ENCODE measurements at places on chromosomes 5 and 9. TPM values are rescaled to one million over a fixed set of nuclear protein-coding genes. Genes with fewer than 3 reads are reported as not detected.
A peak's percentile ranks its signal among the peaks of the same experiment; 100 is the strongest.

- DNase-seq = no peak
Measured at GRCh38 chr5:141489841-141490240, 960 bp downstream of the PCDHGC5 start.

DNA sequence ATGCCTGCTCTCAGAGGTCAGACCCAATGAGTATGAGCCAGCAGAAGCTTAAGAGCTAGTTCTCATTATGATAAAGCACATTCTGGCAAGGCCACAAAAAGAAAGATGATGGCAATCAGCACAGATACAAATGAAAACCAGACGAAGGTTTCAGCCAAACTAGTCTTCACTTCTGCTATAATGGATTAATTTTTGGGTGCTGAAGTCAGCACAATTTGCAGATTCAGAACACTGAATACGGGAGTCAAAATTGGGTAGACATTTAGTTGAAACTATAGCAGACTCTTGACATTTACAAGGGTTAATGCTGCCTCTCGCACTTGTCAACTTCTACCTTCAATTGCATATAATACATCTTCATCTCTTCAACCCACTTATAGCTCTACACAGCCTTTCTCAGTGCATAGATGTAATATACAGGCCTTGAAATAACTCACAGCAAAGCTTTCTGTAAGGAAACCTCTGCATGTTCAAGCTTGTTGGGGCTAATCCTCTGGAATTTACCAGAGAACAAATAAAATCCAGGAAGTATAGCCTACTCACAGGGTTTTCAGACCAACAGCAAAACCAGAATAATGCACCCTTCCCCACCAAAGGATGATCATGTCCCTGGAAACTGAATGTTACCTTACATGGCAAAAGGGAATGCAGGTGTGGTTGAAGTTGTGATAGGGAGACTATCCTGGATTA lies 77.1 kb downstream of the BAAT start:
- no peak for DNase-seq

DNA sequence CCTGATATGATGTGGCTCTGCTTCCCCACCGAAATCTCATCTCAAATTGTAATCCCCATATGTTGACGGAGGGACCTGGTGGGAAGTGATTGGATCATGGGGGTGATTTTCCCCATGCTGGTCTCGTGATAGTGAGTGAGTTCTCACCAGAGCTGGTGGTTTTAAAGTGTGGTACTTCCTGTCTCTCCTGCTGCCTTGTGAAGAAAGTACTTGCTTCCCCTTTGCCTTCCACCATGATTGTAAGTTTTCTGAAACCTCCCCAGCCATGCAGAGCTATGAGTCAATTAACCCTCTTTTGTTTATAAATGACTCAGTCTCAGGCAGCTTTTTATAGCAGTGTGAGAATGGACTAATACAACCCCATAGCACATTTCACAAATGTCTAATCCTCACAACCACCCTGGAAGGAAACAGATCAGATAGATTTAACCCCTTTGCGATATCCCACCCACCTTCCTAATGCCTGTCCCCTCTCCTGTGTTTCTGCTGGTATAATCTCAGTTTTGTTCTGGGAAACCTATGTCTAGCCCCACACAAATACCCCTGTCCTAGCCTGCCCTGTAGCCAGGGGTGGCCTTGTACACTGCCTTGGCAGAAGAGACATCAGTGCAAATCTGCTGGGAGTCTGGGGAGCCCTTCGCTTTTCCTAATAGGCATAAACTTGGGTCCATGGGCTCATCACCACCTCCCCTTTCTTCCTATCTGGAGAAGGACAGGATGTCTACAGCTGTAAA lies 157.0 kb upstream of the RAI14 start:
- DNase-seq = peak; percentile 37

DNA sequence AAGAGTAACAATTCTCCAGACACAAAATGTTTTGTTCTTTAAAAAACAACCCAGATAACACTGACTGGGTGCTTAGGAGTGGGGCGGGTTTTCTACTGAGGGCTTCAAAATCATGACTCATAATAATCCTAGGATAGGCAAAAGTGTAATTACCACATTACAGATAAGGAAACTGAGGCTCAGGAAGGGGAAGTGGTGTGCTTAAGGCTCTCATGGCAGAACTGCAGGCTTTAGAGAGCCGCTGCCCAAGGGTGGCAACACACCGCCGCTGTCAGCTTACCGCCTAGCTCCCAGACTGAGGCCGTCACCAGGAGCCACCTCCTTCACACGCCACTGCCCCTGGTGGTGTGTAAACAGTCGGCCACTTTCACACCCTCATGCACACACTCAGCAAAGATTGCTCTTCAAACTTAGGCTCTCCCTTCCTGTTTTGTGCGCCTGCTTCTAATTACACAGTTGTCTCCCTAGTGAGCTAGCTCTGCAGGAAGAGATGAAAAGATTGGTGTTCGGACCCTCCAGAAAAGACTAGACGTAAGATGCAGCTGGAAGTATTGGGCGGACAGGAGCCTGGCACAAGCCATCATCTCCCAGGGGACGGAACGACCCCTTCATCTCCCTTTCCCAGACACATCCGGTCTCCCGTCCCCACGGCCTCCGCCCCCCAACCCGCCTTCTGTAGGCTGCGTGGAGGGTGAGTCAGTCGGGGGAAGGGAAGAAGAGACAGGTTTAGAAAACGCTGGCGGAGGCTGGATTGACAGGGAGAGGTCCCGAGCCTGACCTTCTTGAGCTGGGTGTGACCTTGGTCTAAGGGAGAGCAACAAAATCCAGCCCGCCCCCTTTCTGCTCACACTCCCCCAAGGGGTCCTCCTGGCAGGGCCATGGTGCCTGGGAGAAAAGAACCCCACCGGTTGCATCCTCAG lies 162.7 kb downstream of the SYK start:
- no peak for DNase-seq

FOXD4L5 gene
- total RNA-seq = not detected

CCIN gene
- total RNA-seq = 0.36 TPM

Data from MG63 (cell line).